Fibroblast of the conjunctiva (primary cell): ENCODE measurements at places on chromosomes 1 and 21.

- no peak for DNase-seq
These were observed 283.5 kb downstream of the C1orf94 start for GRCh38 chr1:34460193-34460592.

- no peak for DNase-seq
These were observed 8.1 kb downstream of the NIBAN1 start for GRCh38 chr1:184965944-184966860.

DNA sequence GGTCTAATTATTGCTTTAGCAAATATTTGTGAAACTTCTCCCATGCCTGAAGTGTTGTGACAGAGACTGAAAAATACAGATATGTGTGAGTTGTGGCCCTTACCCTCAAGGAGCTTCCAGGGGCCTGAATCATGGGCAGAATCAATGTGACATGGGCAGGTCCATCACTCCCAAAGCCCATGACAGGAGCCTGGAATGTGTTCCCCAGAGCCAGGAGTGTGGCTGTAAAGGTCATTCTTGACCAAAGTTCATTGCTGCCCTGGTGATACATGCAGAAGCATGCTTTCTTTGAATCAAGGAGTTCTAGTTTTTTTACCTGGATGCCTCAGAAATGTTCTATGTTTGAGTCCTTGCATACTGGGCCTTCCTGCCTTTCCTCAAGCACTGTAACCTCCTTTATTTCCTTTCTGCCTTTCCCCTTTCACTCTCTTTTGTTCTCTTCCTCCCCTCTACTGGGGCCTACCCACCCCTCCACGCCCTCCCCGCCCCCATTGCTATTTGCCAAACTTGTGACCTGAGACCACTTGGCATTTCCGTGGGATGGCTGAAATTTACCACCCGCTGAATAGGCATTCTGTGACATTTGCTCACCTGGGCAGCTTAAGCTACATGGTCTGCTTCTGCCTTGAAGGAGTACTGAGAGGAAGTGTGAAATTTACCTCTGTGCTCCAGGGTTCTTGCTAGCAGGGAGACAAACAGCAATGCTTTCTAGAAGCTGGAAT, 19.7 kb downstream of the PBX1 start:
- no peak for DNase-seq

DNA sequence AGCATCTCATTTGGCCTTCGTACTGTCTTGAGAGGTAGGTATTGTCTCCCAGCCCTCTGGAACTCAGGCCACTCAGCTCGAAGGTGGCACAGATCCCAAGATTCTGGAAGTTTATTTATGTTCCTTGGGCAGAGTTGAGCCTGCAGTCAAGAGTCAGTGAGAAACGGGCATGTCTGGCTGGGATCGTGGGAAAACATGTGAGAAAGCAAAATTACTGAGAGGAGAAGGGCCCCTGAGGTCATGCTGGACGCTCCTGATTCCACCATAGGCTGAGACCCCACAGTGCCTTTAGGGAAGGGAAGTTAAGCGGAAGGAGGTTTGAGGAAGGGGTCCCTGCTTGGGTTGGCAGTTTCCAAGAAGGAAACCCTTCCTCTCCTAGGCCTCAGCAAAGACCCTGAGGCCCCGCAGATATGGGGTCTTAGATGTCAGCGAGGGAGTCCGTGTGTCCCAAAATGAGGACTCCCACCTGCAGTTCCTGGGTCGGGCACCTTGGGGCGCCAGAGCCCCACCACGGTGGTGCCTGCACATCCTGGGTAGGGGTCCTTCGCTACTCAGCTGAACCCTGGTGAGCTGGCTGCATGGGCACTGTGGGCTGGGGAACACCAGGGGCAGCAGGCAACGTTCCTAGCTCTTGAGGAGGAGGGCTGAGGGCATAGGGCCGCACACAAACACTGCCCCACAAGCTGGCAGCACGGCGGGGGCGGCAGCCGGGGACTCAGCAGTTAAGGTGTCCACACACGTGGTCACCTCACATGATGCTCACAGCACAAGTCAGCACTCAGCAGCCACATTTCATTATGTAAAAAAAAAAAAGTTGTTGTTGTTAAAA, 12.3 kb upstream of the SEMA4A start:
- no peak for DNase-seq

- no peak for DNase-seq
These were observed 257.7 kb upstream of the CSF3R start for GRCh38 chr1:36740446-36740845.

DNA sequence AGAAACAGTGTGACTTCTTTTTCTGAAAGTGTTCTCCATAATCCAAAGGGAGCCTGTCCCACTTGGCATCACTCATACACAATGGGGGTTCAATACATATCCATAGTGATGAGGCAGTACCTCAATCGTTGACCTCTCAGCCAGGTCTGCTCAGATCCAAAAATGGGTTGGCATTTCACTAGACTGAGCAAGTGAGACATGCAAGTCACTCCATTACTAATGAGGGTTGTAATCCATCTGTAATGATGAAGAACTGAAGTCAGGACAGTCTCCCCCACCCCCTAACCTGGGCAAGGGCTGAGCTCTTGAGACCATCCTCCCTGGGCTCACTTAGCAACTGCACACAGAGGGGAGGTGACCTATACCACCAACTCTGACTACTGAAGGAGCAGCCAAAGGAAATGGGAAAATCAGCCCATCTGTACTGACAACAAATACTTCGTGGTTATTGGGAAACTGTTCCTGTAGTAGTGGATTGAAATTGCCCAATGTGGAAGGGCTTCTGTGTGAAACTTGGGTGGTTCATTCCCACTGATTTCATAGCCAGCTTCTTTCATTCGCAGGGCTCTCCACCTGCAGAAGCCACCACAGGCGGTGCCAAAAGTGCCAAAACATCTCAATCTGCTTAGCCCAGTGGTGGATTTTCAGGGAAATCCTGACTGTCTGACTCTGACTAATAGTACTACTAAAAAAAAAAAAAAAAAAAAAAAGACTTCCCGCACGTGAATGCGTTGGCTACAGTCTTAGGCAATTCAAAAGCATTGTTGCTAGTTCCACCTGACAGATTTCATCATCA, 5.0 kb downstream of the NGF start:
- DNase-seq = peak; percentile 95

GRCh38 chr1:183234660-183235476, 48.8 kb downstream of the LAMC2 start:
- peak; percentile 94 for DNase-seq

DNA sequence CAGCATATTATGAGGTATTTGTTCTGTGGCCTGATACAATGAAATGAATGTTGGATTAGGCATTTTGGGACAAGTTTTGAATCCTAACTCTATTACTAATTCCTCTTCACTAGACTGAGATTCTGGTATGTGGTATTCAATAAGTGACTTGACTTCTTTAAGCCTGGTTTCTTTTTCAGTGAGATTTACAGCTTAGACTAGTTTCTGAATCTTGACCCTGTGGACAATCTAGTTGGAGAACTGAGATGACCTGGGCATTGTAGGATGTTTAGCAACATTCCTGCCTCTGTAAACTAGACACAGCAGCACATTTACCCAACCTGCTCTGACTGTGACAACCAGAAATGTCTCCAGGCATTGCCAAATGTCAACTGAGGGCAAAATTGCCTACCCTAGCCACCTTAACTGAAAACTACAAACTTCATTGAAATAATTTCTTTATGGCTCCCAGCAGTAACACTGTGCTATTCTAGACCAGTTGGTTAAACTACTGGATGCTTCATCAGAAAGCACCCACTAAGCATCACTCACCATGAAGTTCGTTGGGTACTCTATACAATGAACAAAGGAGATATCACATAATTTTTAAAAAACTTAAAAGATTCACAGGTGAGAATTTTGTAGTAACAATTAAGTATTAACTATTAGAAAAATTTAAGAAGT, 16.8 kb downstream of the PTPRC start:
- DNase-seq = no peak

DNA sequence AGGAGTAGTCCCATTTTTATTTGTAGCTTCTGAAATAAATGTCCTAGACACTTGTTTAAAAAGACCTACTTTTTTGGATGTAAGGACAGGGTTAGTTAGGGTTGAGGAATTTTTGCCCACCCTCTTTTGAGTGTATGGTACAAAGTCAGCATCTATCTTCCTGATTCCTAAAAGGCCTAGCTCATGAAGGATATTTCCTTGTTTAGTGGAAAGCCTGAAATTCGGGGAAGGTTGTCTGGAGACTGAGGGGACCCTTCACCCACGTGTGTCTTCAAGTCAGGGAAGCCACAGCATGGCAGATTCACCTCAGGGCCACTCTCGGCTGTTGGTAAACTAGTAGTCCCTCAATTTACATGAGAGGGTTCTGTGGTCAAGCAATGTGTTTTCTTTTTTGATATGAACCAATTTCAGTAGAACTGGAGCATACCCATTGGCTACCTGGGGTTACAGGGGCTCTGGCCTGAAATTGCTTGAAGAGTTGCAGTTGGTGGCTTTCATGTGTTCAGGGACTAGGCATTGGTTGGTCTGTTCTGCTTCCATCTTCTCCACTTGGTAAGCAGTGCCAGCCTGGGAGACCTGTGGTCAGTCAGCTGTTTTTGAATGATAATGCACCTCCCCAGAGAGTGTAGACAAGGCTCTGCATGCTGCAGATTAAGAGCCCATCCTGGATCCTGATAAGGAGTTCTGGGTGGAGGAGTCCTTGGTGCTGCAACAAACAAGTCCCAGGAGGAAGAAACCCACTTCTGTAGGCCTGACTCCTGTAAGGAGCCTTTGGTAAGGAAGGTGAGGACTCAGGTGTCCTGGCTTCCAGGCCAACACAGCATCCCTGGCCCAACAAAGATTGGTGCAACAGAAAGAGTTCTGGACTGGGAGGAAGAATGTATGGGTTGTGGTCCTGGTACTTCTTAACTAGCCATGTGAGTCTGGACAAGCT, 6.3 kb downstream of the BTG2 start:
- no peak for DNase-seq

- no peak for DNase-seq
These were observed 735 bp upstream of the EFNA3 start for GRCh38 chr1:155077758-155078445.

DNA sequence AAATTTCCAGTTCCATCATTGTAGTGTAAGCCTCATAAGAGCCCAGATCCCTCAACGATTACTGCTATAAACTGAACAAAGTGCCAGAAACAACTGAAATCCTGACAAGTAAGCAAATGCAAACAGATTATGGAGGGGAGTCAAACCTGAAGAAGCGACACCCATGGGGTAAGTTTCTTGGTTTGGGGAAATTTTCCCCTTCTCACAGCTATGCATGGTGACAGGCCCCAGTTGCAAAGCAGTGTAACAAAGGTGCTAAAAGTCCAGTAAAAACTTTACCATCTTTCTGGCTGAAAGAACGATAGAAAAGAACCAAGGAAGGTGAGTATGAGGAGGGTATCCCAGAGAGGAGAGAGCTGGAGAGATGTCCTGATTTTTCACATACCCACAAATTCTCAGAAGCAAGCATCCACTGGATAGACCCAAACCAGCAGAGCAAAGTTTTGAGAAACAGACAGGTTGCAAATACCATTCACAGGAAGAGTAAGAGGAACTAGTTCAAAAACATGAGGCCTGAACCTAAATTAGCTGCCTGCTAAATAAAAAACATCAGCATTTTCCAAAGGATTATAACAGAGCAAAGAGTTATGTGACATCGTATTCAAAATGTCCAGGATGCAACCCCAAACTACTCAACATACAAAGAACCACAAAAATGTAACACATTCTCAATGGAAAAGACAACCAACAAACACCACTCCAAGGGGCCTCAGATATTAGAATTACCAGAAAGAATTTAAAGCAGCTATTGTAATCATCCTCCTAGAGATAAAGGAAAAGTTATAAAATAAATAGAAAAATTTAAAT, 14.5 kb downstream of the SCYL3 start:
- DNase-seq = no peak

DNA sequence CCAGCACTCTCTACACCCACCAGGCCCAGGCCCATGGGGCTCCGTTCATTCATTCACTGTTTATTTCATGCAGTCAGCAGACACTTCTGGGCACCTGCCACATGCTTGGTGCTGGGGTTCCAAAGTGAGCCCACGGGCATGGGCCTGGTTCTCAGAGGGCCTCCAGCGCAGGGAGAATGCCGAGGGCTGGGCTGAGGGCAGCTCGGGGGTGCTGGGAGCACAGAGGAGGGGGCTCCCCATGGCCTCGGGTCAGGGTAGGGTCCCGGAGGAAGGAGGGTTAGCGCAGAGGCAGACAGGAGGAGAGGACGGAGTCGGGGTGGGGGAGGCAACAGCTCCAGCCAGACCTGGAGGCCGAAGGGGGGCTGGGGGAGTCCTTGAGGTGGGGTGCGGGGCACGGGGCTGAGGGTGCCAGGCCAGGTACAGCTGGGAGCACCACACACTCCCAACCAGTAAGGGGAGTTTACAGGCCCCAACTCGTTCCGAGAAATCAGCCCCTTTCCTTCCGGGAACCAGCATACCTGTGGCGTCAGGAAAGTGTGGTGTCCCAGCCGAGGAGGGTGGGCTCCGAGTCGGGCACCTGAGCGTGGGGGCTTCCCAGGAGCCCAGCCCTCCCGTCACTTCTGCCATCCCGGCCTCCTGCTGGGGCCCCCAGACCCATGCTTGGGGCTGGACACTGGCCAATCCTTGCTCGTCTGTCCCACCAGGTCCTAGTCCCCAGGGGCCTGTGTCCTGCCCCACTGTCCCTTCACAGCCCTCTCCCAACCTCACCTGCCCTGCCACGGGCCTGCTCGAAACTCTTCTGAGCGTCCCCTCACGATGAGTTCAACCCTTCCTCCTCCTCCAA, 10.8 kb downstream of the ARHGEF16 start:
- no peak for DNase-seq

- no peak for DNase-seq
These were observed 53.2 kb upstream of the C1orf87 start for GRCh38 chr1:60126723-60127122.

GRCh38 chr1:198864695-198865094, 225.9 kb downstream of the PTPRC start:
- no peak for DNase-seq

DNA sequence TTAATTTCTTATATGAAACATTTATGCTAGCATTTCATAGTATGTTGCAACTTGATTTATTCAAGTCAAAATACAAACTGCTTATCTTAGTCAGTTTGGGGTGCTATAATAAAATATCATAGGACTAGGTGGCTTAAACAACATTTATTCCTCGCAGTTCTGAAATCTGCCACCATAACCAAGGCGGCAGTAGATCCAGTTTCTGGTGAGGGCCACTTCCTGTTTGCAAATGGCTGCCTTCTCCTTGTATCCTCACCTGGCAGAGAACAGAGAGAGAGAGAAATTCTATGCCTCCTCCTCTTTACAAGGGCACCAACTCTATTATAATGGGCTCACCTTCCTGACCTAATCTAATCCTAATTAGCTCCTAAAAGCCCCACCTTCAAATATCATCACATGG, 76.1 kb upstream of the RGS2 start:
- DNase-seq = no peak

GRCh38 chr1:95504321-95504720, 270.3 kb downstream of the RWDD3 start:
- no peak for DNase-seq

- no peak for DNase-seq
These were observed 5.1 kb upstream of the ZNF326 start for GRCh38 chr1:89989799-89990198.

DNA sequence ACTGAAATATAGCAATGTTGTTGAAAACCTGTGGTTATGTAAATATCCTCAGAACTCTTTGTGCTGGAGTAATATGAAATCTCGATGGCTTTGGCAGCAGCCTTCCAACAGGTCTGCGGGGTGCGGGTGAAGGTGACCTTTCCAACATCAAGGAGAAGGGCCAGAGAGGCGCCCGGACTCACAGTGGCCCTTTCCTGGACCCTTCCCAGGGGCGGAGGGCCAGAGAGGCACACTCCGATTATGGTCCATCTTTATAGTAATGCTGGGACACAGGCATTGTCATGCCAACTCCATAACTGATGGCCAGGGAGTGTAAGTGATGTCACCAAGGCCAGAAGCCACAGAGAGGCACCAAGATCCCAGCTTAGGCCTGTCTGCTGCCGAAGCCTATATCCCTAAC, 18.1 kb downstream of the SLC37A1 start:
- DNase-seq = no peak

- peak; percentile 59 for DNase-seq
These were observed 166.3 kb downstream of the TRIM33 start for GRCh38 chr1:114344656-114345055.
